ENCODE measurements at places on chromosomes 1 and 21.

DNA sequence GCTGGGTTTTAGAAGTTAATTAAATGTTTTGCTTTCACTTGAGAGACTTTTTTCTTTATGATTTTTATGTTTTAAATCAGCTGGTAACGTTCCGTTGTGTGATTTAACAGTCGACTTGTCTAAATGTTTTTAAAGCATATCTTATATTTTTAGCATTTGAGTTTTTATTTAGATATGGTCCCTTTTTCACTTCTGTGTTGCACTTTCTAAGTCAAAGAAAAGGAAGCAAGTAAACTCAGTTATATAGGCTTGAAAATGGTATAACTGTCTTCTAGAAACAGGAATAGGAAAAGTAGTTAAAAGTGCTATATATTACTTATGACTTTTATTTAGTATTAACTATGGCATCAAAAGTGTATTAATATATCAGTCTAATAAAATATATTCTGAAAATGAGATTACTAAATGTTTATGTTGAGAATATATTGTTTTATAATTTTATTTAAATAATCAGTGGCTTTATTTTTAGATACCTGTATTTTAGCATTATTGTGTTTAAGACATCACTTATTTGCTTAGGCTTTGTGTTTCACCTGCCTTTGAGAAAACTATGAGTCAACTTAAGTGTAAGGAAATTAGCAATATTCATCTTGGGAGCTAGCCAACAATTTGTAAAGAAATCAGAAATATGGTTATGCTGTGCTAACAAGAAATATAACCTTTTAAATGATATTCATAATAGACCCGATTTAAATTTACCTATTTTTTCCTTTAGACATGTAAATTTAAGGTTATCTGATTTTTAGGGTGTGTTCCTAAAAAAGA lies 60.5 kb downstream of the RABGAP1L start:
- DNase-seq = no peak

DNA sequence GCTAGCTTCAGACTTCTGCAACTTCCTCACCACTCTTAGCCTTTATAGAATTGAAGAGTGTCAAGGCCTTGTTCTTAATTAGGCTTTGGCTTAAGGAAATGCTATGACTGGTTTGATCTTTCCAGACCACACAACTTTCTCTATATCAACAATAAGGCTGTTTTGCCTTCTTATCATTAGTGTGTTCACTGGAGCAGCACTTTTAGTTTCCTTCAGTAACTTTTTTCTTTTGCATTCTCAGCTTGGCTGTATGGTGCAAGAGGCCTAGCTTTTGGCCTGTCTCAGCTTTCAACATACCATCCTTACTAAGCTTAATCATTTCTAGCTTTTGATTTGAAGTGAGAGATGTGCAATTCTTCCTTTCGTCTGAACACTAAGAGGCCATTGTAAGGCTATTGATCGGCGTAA lies 8.6 kb downstream of the PRKACB start:
- no peak for DNase-seq

DNA sequence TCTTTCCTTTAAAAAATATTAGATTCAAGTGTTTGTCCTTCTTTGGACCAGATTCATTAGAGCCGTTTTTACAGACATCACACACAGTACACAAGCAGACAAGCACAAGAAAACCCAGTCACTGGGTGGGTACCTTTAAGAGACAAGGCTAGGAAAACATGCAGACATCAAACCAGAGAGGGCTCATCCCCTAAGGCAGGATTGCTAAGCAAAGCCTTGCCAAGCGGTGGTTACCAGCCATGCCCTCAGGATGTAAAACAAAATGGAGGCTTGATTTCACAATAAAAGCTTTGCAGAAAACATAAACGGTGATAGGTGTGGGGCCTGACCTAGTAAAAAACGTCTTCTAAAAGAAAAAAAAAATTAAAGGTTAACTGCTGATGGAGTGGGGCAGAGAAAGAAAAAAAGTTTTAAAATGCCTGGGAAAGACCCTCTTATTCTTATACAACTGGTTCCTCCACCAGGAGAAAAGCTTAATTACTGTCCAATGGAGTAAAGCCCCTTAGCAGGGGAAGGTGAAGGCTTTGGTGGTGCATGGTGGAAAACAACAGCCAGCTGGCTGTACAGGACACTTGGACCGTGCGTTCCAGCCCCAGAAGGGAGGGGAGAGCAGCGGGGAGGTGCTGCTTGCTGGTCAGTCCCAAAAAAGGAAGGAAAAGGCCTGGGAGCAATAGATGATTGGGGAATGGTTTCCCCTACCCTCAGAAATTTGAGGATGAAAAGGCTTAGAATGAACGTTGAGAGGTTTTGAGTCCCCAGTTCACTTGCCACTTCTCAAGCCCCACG lies 30.4 kb upstream of the FMO1 start:
- DNase-seq = no peak

DNA sequence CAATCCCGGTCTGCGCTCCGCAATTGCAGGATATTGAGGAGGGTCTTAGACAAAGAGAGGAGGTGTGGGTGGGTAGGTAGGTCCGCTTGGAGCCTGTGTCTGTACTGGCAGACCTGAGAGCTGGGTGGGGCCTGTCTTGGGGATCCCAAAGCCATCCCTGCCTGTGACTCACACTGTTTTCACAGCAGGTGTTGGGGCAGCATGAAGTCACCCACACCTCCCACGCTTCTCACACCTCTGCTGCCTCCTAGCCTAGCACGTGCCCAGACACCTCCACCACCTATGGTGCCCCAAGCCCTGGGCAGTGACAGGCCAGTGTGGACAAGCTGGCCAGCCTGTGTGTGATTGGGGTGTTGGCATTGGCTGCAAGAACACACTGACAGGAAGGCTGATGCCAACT lies 65.7 kb upstream of the ECE1 start:
- no peak for DNase-seq

DNA sequence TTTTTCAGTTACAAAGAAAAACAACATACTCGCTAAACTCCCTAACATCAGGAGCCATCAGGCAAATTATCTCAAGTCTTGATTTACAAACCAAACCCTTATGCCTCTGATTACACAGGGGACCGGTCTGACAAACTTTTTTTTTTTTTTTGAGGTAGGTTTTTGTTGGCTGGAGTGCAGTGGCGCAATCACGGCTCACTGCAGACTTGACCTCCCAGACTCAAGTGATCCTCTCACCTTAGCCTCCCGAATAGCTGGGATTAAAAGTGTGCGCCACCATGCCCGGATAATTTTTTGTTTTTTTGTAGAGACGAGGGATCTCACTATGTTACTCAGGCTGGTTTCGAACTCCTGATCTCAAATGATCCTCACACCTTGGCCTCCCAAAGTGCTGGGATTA lies 3.8 kb upstream of the MIIP start:
- DNase-seq = no peak

- no peak for DNase-seq
Measured at GRCh38 chr1:99551812-99552614, 93.9 kb upstream of the PALMD start.

- DNase-seq = no peak
Measured at GRCh38 chr1:8691662-8692061, 125.8 kb downstream of the RERE start.

- DNase-seq = no peak
Measured at GRCh38 chr1:183607322-183607980, 17.2 kb upstream of the NCF2 start.

DNA sequence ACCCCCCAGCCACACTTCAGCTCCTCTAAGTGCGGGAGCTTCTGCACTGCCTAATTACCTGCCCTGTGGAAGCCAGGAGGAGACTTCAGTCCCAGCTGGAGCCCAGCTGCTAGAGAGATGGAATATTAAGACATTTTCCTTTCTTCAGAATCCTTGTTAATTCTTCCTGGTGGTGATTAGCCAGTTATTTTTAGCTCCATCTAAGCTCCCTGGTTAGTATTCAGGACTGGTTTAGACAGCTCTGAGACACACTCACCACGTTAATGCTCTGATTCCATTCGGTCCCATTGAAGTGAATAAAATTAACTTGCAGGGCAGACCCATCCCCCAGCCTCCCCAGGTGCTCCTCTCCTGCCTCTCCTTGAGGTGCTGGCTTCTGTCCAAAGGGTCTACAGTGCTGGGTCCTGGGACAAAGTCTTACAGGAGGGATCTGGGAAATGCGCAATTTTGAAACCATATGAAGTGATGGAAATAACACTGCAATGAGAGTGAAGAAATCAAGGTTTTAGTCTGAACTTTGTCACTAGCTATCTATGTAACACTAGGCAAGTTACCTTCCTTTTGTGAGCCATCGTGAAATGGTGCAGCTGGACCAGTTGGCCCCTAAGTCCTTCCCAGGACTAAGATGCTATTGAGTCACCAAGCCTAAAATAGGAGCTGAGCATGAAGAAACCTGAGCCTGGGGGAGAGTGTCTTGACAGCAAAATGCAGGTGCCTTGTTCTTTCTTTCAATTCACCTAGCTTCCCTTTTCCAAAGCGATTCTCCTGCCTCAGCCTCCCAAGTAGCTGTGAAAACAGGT lies 117.4 kb upstream of the ATP1A1 start:
- no peak for DNase-seq

GRCh38 chr21:44792702-44793591 lies 8.7 kb downstream of the UBE2G2 start:
- no peak for DNase-seq

- DNase-seq = no peak
Measured at GRCh38 chr1:235022341-235022980, 106.2 kb downstream of the TOMM20 start.

- no peak for DNase-seq
Measured at GRCh38 chr1:64006276-64007051, 197.0 kb upstream of the UBE2U start.

GRCh38 chr1:171742577-171742922 lies 685 bp upstream of the VAMP4 start:
- DNase-seq = no peak

GRCh38 chr1:9028921-9029705 lies 2.9 kb upstream of the SLC2A7 start:
- DNase-seq = no peak

GRCh38 chr1:220684890-220685289 lies 5.3 kb upstream of the C1orf115 start:
- no peak for DNase-seq

GRCh38 chr1:155011437-155012025 lies 8.9 kb downstream of the ZBTB7B start:
- no peak for DNase-seq

DNA sequence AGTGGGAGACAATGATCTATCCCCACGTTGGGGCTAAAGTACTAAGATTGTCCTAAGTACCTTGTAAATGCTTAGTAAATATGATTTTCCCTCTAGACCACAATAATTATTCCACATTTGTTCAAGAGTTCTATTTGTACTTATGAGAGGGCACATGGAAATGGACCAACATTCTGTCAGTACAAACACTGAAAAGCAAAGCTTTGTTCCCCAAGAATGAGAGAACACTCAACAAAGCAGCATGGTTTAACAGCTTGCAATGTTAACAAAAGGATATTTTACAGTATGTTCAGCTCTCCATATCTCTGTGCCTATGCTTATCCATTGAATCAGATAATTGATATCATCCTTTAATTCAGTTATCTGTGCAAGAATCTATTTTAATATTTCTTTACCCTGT lies 35.4 kb downstream of the RBM11 start:
- DNase-seq = no peak

DNA sequence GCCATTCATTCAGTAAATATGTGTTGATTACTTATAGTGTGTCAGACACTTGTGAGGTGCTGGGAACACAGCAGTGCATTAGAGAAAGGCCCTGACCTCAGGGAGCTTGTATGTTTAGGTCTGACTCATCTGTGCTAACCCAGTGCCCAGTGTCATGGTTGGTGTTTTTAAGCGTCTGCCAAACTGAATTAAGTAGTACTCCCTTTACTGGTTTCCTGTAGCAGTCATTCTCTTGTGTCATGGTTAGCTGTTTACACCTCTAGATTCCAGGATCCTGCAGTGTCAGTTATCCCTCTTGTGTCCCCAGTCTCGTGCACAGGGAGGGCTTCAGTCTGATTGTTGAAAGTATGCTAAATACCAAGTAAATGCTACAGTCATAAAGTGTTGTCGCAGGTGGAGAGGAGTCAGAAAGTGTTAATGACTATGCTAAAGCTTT lies 14.2 kb downstream of the UCK2 start:
- DNase-seq = no peak

- no peak for DNase-seq
Measured at GRCh38 chr1:63950023-63950422, 176.2 kb downstream of the ROR1 start.

DNA sequence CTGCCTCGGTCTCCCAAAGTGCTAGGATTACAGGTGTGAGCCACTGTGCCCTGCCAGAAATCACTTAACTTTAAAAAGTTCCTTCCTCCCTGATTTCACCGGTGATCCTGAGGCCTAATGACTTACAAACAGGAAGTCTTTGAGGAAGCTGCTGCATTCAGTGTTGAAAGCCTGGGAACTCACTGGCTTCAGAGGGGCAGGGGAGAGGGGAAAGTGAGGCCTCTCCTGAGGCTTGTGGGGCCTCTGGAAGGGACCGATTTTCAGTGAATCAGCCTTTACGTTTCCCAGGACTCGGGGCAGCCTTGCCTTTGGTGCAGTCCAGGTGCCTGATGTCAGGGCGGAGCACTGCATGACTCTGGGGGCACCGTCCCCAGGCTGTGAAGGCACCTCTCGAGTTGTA lies 30.1 kb upstream of the ARHGEF10L start:
- no peak for DNase-seq

GRCh38 chr1:162213281-162213912 lies 143.9 kb downstream of the NOS1AP start:
- DNase-seq = no peak

DNA sequence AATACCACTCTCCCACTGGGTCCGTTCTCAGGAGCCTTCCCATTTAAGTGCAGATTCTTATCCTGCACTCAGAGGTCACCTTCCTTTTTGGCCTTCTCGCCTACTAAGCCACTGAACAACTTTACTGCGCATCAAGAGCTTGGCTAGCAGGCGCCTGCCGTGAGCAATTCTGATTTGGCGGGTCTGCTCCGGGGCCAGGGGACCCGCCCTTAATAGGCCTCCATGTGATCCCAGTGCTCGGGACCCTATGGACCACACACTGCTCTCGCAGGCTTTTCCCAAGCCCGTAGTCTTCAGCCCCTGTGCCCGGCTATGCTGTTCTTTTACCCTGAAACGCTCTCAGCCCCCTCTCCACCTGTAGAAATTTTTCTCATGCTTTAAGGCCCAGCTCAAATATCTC lies 45.1 kb downstream of the BCL9 start:
- no peak for DNase-seq

GRCh38 chr1:44024903-44025525 lies 6.2 kb downstream of the SLC6A9 start:
- no peak for DNase-seq

GRCh38 chr1:153353226-153353947 lies 4.3 kb upstream of the S100A9 start:
- DNase-seq = no peak

DNA sequence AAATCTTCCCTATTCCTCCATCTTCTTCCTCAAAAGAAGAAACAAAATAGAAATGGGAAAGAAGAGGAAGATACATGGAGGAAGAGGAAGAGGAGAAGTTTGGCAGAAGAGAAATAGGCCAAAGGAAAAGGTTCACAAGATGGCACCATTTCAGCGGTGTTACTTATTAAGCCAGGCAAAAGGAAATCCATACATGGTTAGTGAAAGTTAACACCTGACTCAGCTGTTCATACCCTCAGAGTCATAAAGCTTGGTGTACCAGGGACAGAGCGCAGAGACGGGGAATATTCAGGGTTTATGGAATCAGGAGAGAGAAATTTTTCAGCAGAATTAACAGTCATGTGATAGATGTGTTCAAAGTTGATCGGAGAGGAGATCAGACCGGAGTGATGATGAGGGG lies 70.6 kb downstream of the COQ8A start:
- no peak for DNase-seq

Measured in HS-27A (cell line).